Kasumi-1 (cell line): ENCODE measurements at places on chromosomes 4 and X.
A peak's percentile ranks its signal among the peaks of the same experiment; 100 is the strongest.

GRCh38 chr4:48495941-48496340 lies 5.9 kb downstream of the ZAR1 start:
- DNase-seq, result no peak

GRCh38 chr4:72358483-72358882 lies 210.5 kb downstream of the ADAMTS3 start:
- no peak for DNase-seq

DNA sequence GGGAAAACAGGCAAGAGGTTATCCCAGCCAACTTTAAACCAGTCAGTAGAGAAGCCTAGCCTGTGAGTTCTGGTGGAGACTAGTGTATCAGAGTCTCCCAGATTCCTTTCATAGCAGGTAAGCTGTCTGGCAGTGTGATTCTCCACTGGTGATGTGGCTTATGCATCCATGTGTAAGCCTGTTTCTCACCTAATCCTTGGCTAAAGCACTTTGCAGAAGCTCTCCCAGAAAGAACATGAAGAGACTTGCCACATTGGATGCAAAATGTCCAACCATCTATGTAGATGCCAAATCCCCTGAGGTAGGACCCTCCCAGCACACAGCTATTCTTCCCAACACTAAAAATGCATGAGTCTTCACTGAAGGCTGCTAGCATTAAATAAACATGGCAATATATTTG lies 111.7 kb downstream of the CHRNA9 start:
- DNase-seq, result no peak

- peak; percentile 69 for DNase-seq
Measured at GRCh38 chr4:7987148-7987989, 47.7 kb upstream of the AFAP1 start.

- DNase-seq, result no peak
Measured at GRCh38 chr4:129218360-129218759, 122.4 kb downstream of the C4orf33 start.

GRCh38 chr4:106426069-106426468 lies 57.5 kb upstream of the GIMD1 start:
- no peak for DNase-seq

GRCh38 chrX:2484256-2484655 lies 16.5 kb downstream of the DHRSX start:
- no peak for DNase-seq

- DNase-seq, result no peak
Measured at GRCh38 chr4:167359711-167360110, 125.4 kb upstream of the SPOCK3 start.

GRCh38 chrX:132750331-132751062 lies 207.9 kb downstream of the HS6ST2 start:
- no peak for DNase-seq

DNA sequence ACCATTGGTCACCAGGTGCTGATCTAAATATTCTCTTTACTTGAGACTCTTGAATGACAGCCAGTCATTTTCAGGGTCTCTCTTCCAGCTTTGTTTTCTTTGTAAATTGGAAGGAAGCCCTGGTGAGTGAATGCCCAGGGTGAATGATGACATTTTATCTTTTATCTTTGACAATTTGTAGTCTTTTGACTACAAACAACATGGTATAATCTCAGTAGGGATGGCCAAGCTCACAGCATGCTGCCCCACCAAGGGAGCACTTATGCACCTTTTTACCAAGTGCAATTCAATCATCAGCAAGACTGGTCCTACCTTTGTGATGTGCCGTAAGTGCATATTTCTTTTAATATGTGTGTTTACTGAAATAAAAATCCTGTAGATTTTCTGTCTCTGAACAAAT lies 5.7 kb downstream of the AFM start:
- DNase-seq, result no peak

DNA sequence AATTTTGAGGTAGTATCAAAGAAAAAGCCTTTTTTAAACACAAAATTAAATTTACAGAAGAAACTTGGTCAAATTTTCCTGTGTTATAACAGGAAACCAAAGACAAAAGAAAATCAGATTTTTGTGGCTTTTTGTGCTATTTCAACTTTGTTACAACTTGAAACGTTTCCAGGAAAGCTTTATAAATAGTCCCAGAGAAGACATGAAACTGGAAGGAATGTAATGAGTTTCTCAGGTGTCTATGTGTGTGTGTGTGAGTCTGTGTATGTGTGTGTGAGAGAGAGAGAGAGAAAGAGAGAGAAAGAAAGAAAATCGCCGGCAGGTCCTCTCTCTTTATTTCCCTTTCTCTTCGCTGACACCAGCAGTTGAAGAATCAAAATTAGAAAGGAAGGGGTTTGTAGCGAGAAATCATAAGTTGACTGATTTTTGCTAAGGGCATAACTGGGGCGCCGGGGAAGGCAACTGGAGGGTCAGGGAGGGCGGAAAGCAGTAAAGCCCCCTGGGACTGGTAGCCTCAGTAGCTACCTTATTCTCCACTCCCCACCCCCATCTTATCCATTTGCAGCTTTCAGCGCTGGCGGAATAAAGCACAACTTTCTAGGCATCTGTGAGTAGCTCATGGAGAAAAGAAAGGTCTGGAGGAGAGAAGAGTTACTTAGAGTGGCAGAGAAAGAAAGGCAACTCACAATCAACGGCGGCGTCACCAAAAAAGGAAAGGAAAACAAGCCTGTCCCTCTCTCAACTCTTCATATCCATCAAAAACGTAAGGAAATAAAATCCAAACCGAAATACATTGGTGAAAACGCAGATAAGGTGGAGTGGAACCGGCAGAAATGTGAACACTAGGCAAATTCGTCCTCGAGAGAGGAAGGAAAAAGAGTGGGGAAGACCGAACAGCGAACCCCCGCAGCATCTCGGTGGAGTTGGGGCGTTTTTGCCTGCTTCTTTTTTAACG lies 1.3 kb downstream of the TMEM47 start:
- DNase-seq, result no peak

GRCh38 chr4:176902710-176903323 lies 110.1 kb upstream of the VEGFC start:
- peak; percentile 46 for DNase-seq

DNA sequence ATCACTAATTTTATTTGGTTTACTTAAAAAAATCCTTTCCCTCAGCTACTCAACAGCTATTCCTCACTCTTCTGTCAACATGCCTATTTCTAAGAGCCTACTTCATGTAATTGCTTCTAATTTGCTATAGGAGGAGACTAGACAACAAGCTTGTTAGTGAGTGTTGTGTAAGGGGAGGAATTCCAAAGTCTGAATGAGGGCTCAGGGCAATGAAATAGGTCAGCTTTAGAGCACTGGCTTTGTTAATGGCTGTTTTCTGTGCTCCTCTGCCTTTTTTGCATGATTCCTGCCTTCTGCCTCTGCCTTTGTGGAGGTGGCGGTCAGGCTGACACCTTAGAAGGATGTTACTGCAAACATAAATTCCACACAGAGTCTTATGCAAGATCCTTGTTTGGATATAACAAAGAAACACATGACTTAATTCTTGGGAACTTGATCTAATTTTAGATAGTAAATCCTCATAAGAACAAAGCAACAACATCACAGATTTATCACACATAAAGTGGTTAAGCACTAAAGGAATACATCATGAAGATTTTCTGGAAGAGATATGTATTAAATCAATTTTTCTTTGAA lies 15.0 kb upstream of the PAGE1 start:
- no peak for DNase-seq

DNA sequence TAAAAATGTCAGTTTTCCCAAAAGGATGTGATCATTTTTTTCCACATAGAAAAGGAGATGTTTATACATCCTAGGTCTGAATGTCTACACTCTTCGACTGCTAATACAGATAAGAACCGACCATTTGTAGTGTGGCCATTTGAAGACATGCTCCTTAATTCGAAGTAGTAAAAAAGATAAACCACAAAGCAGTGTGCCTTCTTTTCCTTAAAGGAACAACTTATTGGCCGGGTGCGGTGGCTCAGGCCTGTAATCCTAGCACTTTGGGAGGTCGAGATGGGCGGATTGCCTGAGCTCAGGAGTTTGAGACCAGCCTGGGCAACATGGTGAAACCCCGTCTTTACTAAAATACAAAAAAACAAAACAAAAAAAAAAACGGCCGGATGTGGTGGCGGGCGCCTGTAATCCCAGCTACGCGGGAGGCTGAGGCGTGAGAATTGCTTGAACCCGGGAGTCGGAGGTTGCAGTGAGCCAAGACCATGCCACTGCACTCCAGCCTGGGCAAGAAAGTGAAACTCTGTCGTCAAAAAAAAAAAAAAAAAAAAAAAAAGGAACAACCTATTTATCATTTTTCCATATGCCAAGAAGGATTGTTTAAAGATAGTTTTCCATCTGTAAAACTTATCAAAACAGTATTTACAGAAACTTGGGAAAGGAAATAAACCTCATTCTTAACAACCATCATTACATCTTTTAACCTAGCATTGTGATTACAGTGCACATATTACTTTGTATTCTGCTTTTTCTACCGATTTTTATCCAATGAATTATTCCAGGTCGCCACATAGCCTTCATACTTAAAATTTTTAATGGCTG lies 2.6 kb downstream of the INTS6L start:
- DNase-seq, result no peak

- DNase-seq, result no peak
Measured at GRCh38 chrX:118637997-118638396, 89.4 kb upstream of the IL13RA1 start.

DNA sequence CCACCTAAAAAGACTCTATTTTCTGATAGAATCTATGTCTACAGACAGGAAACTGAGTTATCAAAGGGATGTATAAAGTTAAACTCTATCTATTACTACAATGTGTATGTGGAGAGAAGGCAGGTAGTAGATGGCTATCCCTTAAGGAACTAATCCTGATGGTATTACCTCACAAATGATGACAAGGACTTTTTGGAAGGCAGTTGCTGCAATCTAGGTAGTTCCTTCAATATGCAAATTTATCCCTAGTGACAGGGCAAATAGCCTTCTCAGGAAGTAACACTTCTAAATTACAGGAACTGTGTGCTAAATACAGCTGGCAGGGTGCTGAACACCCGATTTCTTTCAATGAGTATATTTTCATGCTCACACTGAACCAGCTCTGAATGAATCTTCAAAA lies 177.4 kb downstream of the COL25A1 start:
- DNase-seq, result no peak

GRCh38 chr4:24103434-24104157 lies 213.7 kb upstream of the PPARGC1A start:
- no peak for DNase-seq

GRCh38 chr4:10276152-10276551 lies 159.6 kb upstream of the WDR1 start:
- DNase-seq, result no peak

DNA sequence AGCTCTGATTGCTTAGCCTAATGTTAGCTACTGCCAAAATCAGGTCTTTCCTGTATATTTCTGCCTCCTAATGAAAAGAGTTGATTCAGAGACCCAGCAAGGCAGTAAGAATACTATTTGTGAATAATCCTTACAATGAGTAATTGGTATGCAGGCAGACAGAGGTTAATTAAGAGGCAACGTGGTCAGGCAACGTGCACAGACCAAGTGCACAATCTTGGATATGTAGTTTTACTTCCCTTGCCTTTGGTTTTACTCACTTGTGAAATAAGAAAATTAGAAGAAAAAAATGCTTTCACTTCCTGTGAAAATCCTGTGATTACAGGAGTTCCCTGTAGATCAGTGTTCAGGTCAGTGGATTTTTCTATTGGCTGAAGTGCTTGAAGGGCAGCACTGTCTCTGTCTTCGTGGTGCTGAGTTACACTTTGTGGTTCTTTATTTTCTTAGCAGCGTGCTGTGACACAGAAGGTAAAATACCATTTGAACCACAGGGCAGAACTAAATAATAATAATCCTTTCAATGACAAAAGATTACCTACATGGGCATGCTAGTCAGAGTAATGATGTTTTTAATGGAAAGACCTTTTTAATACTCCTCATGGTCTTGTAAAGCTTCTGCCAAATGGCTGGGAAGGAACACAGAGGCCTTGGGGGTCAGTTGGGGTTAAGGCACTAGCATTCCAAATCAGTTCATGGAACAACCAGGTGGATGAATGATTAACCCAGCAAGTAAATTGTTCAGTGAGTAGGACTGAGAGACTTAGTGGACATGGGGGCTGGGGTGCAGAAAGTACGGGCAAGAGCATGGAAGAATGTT lies 430.9 kb downstream of the MAPK10 start:
- no peak for DNase-seq
